ENCODE measurements at places on chromosomes 7 and 10.

- no peak for DNase-seq
These were observed 31.6 kb upstream of the C10orf67 start for GRCh38 chr10:23376229-23376655.

GRCh38 chr10:132206377-132206745 lies 19.6 kb downstream of the DPYSL4 start:
- no peak for DNase-seq

DNA sequence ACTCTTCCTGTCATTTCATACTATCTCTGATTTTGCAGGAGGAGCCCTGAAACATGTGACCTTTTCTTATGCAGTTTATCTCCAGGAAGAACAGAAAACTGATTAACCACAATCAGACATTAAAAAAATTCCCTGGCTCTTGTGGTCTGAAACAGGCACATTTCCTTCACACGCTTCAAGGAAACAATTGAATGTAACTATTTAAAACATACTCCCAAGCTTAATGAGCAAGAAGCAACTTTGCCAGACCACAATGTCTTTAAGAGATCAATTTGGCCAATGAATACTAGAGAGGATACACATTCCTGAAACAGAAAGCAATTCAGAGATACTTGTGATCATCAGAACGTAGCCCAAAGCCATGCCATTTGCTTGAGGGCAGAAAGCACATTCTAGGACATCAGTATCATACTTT lies 65.8 kb downstream of the PIP4K2A start:
- DNase-seq = no peak

DNA sequence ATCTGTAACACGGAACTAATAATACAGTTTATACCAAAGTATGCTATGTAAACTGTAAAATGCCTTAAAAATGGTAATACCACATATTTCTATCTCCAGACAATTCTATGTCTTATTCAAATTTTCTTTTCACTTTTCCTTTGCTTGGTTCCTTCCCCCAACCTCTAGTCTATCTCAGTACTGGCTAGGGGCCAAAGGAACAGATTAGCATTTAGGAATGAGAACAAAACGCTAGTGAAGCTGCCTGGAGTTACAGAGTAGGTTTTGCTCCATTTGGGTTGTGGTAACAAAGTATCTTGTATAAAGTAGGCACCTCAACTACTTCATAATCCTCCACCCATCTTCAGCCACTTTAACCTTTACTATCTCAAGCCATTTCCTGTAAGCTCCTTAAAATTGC lies 94.1 kb downstream of the HBP1 start:
- no peak for DNase-seq

DNA sequence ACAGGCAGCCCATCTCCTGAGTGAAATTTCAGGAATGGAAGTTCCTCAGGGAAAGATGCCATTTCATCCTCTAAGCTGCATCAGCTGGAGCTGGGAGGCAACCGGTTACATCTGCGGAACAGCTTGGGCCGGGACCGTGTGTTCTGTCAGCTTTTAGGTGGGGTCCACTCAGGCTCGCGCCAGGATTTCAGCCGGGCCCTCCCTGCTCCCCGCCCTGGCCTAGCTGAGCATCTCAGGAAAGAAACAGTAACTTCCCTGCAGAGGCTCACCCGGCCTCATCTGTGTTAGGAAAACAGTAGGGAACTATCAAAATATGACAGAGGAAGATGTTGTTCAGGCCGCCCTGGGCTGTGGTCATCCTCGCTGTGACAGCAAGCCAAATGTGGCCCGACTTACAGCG lies 110.4 kb downstream of the TRIL start:
- no peak for DNase-seq

GRCh38 chr7:140400381-140400780 lies 2.1 kb upstream of the SLC37A3 start:
- DNase-seq = no peak

DNA sequence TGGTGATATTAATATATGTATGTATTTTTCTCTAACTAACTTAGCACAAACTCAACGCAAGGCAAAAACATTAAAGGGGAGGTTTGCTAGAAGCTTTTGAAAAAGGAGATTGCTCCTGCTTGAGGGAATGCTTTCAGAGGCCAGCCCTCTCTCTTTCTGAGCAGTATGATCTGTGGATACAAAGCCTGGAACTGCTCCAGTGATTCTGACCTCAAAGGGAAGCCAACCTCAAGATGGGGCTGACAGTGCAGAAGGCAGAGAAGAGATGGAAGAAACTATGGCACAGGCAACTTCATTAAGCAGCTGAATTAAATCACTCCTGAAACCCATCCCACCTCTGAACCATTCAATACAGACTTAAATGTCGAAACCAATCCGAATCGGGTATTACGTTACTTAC lies 102.4 kb downstream of the USP6NL start:
- DNase-seq = no peak

DNA sequence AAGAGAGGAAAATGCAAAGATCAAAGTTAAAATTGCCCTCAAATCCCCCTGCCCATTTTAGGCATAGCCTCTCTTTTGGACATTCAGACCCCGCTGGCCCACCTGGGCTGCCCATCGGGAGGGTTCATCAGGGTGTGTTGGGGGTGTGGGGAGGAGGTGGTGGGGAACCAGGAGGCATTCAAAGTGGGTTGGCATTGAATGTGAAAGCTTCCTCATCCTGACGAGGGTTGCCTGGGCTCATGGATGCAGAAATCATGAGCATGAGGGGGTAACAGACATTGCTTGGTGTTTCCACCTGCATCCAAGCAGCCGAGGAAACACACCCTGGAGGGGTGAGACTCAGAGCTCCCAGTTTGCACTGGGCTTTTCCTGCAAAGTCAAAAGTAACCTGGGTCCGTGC lies 20.6 kb downstream of the BTBD16 start:
- DNase-seq = no peak

DNA sequence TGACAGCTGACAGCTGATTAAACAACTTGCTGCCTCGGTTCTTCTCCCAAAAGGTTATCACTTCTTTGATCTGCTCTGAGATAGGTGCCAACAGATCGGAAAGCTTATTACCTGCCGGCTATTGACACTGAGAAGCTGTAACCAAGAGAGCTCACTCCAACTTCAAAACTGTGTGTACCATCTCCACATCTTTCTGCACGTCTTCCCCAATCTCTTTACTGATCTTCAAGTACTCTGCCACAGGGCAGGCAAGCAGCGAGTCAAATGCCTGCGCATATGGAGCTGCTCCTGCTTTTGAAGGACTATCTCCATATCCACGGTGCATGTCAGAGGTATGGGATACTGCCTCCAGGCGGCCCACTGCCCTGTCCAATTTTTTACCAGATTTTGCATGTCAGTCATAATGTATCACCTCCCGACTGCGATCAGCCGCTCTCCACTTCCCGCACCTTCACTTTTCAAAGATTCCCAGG lies 352 bp upstream of the ZNF485 start:
- no peak for DNase-seq

- DNase-seq = no peak
These were observed 131.9 kb downstream of the SDK1 start for GRCh38 chr7:3432911-3433310.

DNA sequence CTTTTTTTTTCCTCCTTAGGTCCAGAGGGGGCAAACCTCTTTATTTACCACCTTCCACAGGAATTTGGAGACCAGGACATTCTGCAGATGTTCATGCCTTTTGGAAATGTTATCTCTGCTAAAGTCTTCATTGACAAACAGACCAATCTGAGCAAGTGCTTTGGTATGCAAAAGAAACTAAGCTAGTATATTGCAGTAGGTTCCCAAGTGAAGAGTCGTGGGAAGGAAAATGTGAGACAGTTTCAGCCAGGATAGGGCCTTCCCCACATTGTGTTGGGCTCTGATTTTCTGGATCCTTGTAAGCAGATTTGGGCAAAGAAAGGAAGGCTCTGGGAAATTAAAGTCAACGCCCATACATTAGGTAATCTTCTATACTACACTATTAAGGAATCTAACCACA lies 285.6 kb downstream of the USP6NL start:
- no peak for DNase-seq

GRCh38 chr7:51220226-51220625 lies 96.4 kb downstream of the COBL start:
- no peak for DNase-seq

DNA sequence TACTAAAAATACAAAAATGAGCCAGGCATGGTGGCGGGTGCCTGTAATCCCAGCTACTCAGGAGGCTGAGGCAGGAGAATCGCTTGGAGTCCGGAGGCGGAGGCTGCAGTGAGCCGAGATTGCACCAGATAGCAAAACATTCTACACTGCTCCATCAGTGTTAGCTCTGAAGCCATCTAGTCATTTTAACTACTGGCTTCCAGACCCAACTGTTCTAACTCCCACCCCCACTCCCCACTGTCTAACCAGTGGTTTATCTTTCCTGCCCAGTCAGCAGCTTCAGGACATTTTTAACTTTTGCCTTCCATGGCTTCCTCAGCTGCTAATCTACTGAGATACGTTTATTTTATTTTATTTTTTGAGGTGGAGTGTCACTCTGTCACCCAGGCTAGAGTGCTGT lies 6.2 kb upstream of the FRAT1 start:
- DNase-seq = no peak

GRCh38 chr10:111089293-111089692 lies 12.5 kb downstream of the ADRA2A start:
- DNase-seq = no peak

DNA sequence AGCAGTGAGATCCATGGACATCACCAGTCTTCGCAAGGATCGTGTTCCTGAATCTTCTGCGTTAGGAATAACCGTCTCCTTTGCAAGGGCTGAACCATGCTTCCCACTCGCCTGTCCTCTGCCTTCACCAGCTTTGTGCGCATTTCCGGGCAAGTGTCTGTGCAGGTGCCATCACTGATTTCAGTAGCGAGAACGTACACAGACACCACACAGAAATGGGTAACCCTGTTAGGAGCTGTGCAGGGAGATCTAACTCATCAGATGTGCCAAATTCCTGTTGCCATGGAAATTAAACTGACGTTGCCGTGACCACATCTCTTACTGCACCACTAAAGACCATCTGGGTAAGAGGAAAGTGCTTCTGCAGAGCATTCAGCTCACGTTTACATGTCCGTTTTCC lies 146.3 kb downstream of the DIP2C start:
- DNase-seq = no peak

GRCh38 chr10:78942091-78942501 lies 126.7 kb upstream of the ZMIZ1 start:
- no peak for DNase-seq

DNA sequence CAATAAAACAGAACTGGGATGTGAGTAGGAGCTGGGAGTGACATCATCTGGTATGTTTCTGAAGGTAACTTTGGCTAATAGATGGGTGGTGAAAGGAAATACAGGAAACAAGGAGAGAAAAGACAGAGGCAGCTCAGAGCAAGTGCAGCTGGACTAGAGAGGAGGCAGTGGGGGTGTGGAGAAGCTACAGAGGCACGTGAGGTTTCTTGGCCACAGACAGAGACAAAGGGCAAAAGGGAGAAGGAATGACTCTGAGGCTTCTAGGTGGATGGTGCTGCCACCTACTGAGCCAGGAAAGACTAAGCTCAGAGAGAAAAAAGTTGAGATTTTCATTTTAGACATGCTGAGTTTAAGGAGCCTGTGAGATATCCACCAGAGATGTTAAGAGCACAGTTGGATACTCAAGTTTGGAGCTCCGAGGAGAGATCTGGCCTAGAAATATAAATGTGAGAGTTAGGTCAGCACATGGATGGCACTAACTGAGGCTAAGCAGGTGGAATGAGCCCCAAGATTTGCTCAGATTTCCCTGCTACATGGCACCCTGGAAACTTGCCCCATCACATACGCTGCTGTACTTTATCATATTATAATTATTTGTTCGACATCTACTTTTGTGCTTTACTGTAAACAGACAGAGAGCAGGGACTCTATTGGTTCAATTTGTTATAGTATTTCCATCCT lies 293.0 kb upstream of the IMMP2L start:
- no peak for DNase-seq

DNA sequence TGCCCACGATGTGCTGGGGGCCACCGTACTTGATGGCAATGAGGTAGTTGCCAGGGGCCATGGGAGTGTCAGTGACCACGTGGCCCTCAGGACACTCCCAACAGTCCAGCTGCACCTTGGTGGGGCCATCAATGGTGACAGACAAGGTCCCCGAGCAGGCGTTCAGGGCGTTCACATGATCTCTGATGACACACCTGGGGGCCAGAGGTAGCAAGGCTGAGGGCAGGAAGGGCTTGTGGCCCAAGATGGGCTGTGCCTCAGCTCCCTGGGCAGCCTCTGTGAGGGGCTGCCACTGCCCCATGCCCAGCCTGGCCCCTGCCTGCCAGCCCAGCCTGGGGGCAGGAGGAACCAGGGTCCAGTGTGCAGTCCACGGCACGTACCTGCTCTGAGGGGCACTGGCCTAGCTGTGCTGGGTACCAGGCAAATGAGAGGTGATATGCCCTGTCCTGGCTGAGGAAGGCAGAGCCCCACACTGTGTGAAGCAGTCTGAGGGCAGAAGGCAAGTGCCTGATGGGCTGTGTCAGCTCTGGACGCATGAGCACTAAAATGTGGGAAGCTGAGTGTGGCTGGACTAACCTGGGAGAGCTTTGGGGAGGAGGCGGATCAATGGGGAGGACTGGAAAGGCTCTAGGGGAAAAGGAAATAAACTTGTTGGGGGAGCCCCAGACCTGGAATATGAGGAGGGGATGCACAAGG lies 3.5 kb upstream of the KCP start:
- DNase-seq = no peak

DNA sequence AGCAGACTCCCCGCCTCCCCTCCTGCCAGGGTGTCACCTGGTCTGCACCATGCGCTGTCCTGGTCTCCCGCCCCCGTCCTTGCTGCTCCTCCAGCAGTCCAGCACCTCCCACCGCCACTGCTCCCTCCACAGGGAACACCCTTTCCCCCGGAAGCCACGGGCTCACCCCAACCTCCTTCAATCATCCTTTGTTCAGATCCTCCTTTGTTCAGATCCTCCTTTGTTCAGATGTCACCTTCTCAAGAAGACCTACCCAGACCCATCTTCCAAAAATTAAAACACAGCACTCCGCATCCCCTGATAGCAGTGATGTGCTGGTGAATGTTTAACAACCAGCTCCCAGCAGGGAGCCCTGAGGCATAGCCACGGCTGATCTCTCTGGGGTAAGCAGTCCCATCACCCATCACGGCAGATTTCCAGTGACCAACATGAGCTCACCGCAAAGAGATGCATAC lies 237.7 kb downstream of the USP6NL start:
- DNase-seq = no peak

DNA sequence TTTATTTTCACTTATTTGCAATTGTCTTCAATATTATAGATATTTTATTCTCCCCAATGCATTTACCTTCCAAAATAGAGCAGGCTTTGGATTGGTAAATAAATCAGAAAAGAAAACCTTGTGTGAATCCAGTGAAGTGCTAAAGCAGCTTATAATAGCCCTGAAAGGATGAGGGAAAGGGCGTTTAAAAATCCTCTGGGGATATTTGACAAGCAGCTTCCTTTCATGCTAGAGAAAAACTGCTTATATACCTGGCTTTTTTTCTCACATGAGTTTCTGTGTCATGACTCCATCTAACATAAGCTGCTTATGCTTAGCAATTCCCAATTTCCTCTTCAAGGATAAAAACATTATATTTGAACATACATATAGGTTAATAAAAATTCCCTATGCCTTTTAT lies 221.6 kb upstream of the SEMA3E start:
- DNase-seq = no peak

Data from central memory CD4-positive, alpha-beta T cell (primary cell).